ENCODE measurements at places on chromosomes 3 and 15.

GRCh38 chr15:54687628-54688027 is 509.1 kb downstream of the RSL24D1 start:
- no peak for DNase-seq

- no peak for DNase-seq
Measured at GRCh38 chr3:133127381-133127780, 89.2 kb downstream of the TMEM108 start.

DNA sequence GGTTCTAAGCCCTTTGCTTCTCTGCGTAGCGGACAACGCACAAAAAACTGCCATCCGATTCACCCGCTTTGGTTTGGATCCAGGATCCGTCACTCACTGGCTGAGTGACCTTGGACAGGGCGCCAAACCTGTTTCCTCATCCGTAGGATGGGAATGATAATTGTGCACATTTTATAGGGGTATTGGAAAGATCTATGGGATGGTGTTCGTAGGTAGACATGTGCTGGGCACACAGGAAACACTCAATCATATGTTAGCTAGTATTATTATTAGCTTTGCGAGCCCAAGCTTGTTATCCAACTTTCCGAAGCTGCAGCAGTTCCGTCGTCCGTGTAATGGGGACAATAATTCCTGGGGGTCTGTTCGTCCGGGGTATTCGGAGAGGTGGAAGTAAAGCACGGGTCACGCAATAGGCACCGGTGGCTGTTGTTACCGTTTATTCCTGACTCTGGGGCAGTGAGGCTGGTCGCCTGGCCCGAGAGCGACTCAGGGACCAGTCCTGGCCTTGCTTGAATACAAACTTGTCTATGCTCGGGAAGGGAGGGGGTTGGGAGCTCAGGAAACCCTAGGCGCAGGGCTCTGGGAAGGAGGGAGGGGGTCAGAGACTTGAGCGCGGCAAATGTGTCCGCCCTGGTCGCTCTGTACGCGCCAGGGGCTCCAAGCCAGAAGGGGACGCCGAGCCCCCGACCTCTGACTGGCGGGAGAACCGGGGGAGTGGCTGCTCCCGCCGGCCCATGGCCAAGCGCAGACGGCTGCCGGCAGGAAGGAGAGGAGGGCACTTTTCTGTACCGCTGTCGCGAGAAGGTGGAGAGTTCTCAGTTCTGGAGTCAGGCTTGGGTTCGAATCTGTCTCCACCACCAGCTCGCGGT is 1.3 kb downstream of the SPSB4 start:
- DNase-seq, result peak; percentile 23

DNA sequence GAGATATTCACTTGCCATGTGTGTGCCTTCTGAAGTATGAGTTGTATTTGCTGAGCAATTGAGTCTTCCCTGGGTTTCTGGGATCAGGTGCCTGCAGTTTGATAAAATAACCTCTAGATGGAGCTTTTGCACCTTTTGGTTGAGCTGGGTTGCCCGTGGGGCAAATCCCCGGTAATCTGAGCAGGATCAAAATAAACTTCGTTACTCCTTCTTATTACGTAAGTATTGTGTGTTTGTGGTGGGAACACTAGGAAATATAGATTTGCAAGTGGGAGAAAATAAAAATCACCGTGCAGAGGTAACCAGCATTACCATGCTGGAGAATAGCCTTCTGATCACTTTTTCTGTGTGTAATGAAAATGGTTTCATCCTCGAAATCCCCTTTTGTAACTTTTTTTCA is 277.4 kb upstream of the NR2E3 start:
- peak; percentile 45 for DNase-seq

- no peak for DNase-seq
Measured at GRCh38 chr3:143814443-143814889, 33.8 kb downstream of the SLC9A9 start.
